ENCODE measurements at places on chromosomes 7 and 10. TPM values are rescaled to one million over a fixed set of nuclear protein-coding genes. Genes with fewer than 3 reads are reported as not detected.

ACSL5 gene
- total RNA-seq: 27.5 TPM

RBP4 gene
- total RNA-seq: not detected

DNA sequence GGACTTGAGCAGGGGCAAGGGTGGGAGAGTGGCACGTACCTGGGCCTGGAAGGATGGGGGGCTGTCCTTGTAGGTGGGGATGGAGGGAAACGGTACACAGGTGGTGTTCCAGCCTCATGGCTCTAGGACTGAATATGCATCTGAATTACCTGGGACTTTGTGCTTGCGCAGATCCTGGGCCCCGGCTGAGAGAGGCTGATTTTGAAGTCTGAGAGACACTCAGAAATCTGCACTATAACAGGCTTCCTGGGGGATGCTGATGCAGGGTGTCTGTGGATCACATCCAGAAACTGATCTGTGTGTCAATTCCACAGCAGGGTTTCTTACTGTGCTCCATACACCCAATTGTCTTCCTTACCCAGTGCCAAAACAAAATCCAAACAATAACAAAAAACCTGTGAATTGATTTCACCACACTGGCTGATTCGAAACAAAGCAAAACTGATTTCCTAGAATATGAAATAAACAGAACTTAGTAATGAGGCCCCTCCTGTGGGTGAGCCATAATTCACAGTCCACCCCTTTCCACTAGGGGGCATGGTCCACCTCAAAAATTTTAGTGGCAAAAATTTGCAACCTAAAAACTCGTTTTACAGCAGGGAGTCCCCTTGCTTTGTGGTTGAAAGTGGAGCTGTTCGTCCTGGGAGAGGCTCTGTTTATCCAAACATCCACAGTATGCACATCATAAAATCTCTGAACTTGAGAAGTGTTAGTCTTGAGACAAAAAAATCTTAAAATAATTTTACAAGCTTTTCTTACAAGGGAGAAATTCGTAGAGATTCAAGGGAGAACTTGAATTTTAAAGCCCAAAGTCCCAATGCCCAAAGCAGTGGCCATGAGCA lies 32.0 kb upstream of the PLEKHA1 start:
- DNase-seq: peak; percentile 34

- DNase-seq: no peak
Observed at GRCh38 chr10:11395161-11395560, 216.3 kb downstream of the USP6NL start.

DNA sequence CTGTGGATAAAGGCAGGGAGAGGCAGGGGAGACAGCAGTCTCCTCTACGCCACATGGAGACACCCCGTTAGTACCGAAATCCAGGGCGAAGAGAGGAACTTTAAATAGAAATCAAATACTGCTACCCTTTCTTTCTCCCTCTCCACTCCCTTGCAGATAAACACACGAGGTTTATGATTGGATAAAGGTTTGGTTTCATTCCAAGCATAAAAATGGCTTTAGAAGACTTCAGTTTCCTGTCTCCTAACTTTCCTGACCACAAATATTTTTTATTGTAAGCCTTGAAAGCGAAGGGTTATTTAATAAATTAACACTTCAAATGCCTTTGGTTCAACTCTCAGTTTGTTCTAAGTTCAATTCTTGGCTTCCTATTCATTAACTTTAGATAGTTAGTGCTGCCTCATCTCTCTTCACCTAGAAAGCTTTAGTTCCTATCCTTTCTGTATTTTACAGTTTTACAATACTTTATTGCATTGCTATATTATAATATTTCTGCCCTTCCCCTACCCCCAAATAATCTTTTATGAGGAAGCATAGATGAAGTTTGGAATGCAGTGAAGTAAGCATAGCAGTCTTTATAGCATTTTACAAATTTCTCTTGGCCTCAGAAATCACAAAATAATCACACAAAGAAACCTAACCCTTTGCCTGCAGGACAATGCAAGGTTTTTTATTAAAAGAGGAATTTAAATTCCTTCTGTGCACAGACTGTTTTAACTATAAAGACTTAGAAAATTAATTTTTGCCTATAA lies 31.5 kb upstream of the ARID5B start:
- DNase-seq: no peak

DNA sequence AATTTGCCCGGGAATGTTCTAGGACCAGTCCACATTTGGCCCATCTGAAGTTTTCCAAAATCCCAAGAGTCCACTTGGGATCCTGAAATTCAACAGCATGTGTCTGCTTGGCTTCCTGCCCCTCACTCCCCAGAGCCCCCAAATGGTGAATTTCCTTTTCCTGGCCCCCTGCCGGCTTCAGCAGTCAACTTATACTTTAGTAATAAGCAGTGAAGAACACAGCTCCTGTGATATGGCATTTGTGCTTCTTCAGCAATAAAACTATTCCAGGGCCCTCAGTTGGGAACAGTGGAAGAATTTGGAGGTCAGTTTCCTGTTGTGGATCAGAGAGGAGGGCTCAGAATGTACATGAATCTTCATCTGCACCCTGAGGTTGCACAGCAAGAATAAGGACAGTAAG lies 51.1 kb downstream of the PRF1 start:
- DNase-seq: no peak

GRCh38 chr7:94041529-94041928 lies 37.4 kb upstream of the BET1 start:
- no peak for DNase-seq

DNA sequence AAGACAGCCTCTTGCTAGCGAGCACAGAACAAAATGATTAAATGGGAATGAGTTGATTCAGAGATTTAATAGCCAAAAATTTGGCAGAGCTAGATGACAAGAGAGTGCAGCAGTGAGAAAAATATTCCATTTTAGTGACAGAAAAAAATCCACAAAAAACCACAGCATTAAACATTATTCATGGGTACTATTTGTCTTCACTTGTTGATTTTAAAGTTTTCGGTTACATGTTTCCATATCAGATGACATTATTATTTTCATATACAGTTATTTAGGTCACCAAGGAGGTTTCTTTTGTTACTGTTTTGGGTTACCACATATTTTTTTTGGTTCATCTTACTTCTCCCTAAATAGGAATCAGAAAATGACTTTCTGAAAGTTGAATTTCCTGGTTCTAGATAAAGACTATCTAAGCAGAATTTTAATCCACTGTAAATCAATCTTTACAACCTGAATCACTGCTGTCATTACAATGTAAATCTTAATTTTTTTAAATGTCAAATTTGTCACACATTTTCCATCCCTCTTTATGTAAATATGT lies 87.9 kb downstream of the SVIL start:
- DNase-seq: no peak

- no peak for DNase-seq
Observed at GRCh38 chr10:121084675-121085070, 233.5 kb downstream of the WDR11 start.

- DNase-seq: no peak
Observed at GRCh38 chr7:153245809-153246208, 486.3 kb downstream of the ACTR3B start.
